ENCODE measurements at places on chromosomes 16 and 17. TPM values are rescaled to one million over a fixed set of nuclear protein-coding genes. Genes with fewer than 3 reads are reported as not detected.

GRCh38 chr17:75619506-75620431 lies 13.5 kb upstream of the SMIM5 start:
- DNase-seq: no peak

GRCh38 chr16:59601452-59601851 lies 867.3 kb upstream of the GOT2 start:
- DNase-seq: no peak

DNA sequence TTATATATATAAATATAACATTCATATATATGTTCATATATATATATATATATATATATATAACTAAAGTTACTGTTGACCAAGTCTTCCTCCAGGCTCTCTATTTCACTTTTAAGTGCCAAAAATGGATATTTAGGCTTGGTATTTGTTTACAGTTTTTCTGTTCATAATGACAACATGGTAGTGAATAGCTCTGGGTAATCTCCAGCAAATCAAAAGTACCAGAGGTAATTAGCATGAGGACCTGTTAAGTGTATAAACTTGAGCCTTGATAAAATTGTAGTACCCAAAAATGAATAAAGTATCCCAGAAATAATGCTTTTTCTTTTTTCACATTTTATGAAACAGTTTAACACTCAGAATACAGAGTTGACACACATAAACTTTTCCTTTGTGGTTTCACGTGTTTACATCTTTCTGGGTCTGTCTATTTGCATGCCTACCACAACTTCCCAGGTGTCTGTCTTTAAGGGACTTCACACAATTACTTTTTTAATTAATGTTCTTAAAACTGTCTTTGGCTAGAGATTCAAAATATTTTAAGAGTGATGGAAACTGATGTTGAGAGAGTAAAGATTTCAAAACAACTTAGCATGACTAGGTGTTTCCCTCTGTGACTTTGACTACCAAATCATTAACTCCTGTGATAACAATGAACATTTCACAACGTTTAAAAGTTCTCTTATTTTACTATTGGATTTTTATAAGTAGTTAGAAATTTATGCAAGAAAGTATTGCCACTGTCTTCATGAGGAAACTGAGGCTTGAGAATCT lies 47.9 kb downstream of the RABEP1 start:
- no peak for DNase-seq

DNA sequence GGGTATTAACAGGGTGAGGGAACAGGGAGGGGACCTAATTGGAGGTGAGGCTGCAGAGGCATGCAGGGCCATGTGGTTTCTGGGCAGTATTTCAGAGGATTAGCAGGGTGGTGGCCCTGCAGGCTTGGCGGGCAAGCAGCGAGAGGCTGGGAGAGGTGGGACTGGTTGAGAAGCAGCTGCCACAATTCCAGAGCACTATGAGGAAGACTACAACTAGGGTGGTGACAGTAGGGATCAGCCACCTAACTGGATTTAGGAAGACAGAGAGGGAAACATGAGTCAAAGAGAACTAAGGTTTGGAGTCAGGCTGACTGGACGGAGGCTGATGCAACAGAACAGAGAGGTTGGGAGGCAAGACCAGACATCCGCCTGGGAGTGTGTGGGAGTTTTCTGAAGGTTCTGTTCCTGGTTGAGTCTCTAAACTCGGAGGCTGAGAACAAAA lies 12.3 kb downstream of the ALOXE3 start:
- DNase-seq: no peak

ZNF48 gene
- polyA plus RNA-seq: 14.1 TPM

SLC47A1 gene
- polyA plus RNA-seq: 24.5 TPM

PRSS33 gene
- polyA plus RNA-seq: 0.61 TPM

All from right renal cortex interstitium (tissue), 3 donors.